Spleen (tissue), 13 donors: ENCODE measurements at places on chromosomes 3 and 15.

DNA sequence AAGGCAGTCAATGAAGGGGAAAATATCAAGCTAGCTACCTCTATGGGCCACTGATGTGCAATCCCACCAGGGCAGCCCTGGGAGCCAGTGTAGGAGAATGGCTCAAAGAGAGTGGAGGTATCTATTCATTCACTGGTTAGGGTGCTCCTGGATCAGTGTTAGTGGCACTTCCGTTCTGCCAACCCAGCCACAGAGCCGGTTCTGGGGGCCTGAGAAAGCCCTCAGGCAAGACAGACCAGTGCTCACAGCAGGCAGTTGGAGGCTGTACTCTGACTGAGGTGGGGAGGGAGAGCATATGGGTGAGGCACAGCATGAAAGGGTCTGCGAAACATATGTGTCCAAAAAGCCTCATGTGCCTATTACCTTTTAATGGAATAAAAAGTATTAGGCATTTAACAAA is 109.3 kb downstream of the KCNMB2 start:
- peak; percentile 61 for DNase-seq

DNA sequence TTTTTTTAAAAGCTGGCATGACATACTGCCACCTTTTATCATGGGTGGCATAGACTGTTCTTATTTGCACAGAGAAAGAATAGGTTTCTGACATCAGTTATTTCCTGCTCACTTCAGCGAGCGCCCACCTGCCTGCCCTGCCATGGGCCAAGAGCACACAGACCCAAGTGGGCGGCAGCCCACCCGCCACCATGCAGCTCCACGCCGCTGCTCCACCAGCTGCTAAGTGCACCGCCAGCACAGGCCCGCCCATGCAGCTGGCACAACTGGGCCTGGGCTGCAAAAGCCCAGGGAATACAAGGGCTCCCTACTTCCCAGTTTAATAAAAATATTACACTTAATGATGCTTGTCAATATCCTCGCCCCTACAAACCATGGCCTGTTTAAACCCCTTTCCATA is 15.4 kb downstream of the ZNF148 start:
- DNase-seq, result no peak

GRCh38 chr3:196636369-196637349 is 2.8 kb upstream of the NRROS start:
- DNase-seq, result peak; percentile 74

- DNase-seq, result no peak
These were observed 141.0 kb downstream of the LPP start for GRCh38 chr3:188294823-188295487.

- DNase-seq, result no peak
These were observed 49.6 kb upstream of the TLE3 start for GRCh38 chr15:70147178-70147760.

DNA sequence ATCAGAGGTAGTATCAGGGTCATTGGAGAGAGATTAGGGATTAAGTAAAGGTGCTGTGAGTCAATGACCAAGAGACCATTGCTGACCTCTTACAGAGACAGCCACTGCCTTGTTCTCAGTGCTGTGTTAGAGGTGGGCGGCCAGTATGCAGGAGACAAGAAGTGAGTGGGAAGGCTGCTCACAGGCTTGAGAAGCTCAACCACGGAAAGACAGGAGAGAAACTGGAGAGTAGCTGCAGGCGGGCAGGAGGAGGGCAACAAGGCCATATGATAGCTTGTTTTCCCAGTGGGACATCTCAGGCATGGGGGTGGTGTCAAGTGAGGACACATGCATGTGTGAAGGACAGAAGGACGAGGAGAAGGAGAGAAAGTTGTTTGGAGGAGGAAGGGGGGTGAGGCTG is 237.3 kb downstream of the PDCD6IP start:
- no peak for DNase-seq

GRCh38 chr3:108098003-108098370 is 7.2 kb upstream of the CD47 start:
- no peak for DNase-seq

- no peak for DNase-seq
These were observed 35.2 kb upstream of the RFTN1 start for GRCh38 chr3:16548721-16549120.

- no peak for DNase-seq
These were observed 15.9 kb upstream of the PLXND1 start for GRCh38 chr3:129622226-129622874.

GRCh38 chr15:79479616-79480015 is 47.5 kb downstream of the MINAR1 start:
- no peak for DNase-seq

- DNase-seq, result no peak
These were observed 220.0 kb upstream of the UMPS start for GRCh38 chr3:124510290-124510689.

GRCh38 chr3:73451301-73451944 is 173.3 kb downstream of the PDZRN3 start:
- DNase-seq, result no peak

DNA sequence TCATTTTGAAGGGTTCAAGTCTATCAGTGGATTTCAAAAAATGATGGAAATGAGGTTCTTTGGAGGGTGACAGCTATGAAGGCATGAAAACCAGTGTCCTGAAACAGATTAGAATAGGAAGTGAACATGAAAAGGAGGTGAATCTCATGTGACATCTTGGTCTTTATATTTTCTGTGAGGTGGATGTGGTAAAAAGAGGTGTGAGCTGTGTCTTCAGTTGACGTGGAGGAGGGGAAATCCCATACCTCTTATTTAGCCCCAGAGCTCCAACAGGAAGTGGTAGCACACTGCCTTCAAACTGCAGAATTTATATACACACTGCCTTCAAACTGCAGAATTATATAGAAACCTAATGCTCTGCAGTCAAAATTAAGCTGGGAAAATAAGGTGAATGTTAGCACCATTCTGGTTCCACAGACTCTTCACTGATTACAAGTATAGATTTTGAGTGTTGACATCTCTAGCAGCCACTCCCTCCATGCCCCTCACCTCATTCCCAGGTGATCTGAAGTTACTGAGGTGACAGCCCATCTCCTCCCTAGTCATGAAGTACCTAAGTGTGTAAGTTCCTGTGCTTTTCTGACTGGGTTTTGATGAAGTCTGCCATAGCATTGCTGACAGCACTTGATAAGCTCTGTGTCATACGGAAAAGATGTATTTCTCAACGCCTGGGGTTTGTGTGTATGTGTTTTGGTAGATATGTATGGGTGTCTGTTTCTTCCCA is 2.7 kb downstream of the RAB8B start:
- no peak for DNase-seq

DNA sequence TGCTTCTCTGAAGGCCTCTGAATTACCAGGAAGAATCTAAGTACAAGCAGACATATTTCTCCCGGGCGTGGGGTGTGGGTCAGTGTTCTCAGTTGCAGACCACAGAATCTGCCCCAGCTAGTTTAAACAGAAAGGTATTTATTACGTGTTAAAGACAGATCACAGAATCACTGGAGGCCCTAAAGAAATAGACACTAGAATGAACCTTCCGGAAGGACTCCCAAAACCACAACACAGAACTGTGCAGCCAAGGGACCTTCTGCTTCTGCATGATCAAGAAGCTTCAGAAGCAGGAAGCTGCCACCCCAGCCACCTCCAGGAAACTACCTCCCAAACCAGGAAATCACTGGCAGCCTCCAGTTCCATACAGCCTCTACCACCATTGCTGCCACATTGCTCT is 32.7 kb upstream of the ZFAND6 start:
- no peak for DNase-seq

GRCh38 chr3:63689285-63689684 is 36.8 kb downstream of the SNTN start:
- DNase-seq, result no peak

DNA sequence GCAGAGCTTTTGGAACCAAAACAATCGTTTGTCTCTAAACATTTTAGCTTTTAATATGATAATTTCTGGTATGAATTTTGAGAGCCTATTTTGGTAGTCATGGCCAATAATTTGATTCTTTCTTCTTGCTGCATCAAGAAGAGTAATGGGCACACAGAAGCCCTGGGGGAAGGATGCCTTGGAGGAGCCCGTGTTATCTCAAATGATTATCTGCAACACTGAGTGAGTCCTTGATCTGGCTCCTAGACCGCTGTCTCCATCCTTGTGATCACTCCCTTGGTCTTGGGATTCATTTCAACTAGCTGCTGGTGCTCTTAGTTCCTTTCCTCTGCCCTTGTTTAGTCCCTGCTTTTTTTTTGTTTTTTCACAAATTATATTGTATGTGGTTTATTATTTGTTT is 77.9 kb upstream of the CCNL1 start:
- DNase-seq, result no peak

- no peak for DNase-seq
These were observed 1.8 kb upstream of the MESD start for GRCh38 chr15:80991421-80991820.

GRCh38 chr3:175743733-175744400 is 884.7 kb downstream of the NAALADL2 start:
- DNase-seq, result no peak

DNA sequence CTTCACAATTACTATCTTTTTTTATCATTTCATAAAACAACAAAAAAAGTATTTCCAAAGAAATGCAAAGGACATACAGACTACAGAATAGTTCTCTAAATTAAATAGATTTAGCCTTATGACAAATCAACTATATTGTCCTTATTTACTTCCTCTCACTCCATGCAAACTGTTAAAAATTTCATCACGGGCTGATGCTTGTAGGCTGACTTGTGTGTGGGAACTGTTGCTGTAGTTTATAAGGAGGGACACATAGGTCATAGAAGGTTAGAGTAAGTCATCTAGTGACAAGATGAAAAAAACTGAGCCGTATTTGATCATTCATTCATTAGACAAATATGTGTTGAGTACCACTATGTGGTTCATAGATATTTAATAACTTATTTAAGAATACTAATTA is 232.5 kb upstream of the TBL1XR1 start:
- no peak for DNase-seq

DNA sequence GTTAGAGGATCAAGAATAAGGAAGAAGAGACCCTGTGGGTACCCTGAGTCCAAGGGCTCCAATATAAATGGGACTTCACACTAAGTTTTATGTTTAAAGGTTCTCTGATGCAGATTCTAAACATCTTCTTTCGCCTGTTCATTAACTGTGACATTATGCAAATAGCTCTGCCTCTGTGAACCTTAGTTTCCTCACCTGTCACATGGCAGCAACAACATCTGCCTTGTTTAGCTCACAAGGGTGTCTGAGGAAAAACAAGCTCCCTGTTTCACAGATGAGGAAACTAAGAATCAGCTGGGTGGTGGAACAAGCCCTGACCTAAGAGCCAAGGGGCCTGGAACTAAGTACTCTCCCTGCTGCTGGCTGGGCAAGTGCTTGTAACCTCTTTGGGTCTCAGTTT is 40.8 kb downstream of the GOLGA6L1 start:
- no peak for DNase-seq

- no peak for DNase-seq
These were observed 327.9 kb upstream of the TRIM42 start for GRCh38 chr3:140349938-140350337.

DNA sequence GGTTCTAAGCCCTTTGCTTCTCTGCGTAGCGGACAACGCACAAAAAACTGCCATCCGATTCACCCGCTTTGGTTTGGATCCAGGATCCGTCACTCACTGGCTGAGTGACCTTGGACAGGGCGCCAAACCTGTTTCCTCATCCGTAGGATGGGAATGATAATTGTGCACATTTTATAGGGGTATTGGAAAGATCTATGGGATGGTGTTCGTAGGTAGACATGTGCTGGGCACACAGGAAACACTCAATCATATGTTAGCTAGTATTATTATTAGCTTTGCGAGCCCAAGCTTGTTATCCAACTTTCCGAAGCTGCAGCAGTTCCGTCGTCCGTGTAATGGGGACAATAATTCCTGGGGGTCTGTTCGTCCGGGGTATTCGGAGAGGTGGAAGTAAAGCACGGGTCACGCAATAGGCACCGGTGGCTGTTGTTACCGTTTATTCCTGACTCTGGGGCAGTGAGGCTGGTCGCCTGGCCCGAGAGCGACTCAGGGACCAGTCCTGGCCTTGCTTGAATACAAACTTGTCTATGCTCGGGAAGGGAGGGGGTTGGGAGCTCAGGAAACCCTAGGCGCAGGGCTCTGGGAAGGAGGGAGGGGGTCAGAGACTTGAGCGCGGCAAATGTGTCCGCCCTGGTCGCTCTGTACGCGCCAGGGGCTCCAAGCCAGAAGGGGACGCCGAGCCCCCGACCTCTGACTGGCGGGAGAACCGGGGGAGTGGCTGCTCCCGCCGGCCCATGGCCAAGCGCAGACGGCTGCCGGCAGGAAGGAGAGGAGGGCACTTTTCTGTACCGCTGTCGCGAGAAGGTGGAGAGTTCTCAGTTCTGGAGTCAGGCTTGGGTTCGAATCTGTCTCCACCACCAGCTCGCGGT is 1.3 kb downstream of the SPSB4 start:
- DNase-seq, result no peak

DNA sequence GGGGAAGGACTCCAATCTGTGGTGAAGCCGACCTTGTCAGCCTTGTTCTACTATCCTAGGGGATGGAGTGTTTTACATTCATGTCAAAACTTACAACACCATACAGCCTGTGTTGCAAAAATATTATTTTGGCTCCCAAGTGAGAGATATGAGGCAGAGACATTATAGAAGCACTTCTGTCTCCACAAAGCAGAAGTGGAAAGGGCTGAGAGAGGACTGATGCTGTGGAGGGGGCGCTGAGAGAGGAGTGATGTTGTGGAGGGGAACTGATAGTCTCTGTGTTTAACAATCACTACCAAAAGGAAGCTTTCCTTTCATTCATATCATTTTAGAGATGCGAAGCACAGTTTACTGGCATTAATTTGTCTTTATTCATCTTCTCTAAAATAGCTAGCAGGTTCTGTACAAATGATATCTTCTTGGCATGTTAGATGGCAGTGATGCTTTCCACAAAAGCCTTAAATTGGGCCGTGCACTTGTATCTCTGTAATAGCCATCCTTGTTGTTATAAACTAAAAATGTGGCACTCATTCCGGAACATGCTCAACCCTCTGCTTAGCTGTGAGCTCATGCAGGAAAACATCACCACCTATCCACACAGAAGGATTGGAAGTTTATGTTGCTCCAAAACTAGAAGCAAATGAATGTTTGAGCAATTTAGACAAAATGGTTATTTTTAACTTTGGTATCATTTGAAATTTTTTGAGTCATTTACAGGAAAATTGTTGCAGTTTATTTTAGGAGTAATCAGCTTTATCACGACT is 134.6 kb upstream of the TP63 start:
- no peak for DNase-seq

DNA sequence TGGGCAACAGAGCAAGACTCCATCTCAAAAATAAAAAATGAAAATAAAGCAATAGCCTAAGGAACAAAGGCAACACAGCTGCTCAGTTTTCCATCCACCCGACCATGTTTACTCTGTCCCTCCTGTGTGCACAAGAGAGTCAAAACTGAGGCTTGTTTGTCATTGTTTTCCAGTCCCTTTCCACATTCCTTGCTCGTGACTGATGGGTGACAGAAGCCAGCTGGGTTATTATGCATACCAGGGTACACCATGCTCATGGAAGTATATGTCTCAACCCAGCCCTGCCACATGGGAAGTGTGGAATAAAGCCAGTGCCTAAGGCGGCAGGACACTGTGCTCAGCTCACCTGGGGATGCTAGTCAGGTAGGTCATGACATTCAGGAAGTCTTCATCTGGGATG is 49.5 kb downstream of the MCF2L2 start:
- no peak for DNase-seq

GRCh38 chr3:34351882-34352777 is 553.7 kb downstream of the PDCD6IP start:
- no peak for DNase-seq
